Mucosa of gallbladder (tissue), 1 donor: ENCODE measurements at places on chromosomes 2 and 18. TPM values are rescaled to one million over a fixed set of nuclear protein-coding genes. Genes with fewer than 3 reads are reported as not detected.

DNA sequence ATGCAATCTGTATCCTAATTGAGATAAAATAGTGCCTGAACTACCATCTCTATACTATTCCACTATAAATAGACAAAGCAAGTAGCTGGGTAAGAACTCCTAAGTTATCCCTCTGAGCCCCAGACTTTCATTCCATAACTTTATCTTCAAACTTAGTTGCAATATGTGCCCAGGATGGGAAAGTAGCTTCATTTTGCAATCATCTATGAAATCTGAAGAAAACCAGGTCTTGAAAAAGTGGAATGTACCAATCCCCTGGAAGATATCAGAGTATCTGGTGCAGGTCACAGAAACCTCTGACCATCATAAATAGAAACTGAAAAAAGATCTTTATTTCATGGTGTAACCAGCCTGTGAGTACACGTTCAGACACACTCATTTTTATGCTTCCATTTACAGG, 78.1 kb upstream of the TMEM178A start:
- DNase-seq: no peak

DNA sequence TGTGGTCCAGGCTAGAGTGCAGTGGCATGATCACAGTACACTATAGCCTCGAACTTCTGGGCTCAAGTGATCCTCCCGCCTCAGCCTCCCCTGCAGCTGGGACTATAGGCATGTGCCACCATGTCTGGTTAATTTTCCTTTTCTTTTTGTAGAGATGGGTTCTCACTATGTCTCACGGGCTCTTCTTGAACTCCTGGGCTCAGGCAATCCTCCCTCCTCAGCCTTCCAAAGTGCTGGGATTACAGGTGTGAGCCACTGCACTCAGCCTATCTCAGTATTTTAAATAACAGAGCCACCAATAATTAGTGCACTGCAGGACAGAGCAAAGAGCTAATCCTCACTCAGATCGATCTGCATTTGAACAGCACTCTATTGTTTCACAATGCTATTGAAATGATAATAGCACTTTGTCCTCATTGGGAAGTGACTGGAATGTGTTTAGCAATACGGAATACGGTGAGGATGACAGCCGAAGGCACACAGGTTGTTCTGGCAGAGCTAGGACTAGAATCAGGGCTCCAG, 335.9 kb downstream of the DLGAP1 start:
- no peak for DNase-seq

DNA sequence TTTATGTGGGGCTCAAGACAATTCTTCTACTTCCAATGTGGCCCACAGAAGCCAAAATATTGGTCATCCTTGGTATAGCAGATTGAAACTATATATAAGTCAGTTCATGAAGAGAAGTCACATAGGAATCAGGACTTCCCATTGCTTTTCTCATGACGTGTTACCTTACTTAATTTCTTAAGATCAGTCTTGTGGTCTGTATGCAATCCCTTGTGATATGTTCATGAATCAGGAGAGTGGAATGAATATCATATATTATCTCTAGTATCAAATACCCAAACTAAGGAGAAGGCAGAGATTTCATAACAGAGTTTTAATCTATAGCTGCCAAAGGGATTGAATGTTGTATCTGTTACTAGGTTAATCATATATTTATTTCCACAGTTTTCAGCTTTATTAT, 1390.4 kb downstream of the SUCLG1 start:
- DNase-seq: no peak

DNA sequence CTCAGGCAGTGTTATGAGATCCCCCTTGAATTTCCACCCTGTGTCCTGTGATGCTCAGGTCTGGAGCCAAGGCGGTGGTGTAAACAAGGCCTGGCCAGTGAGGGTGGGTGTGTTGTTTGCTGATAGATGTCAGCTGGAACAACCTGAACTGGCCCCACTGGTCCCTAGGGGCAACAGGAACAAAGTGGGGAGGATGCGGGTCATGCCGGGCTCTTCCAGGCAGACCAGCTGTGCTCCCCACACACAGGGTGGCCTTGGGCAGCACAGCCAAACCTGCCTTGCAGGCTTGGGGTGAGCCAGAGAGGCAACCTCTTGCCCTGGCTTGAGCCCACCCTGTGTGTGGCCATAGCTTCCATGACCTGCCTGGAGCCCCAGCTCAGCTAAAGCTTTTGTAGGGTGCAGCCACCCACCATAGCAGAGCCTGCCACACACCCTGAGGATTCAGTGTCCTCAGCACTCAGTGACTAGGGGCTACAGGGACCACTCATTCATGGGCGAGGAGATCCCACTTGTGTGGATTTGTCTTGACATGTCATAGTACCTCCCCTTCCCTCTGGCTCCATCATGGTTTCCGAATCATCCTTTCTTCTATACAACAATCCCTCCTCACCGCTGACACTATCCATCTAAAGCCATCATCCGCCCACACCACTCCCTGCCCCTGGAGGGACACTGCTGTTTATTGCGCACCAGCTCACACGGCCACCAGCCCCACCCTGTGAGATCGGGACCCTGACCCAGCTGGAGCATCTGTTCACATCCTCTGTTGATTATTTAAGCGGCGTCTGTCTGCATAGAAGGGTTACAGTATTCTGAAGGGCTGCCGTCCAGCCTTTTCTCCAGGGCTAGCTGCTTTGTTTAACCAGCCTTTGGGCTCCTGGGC, 268.8 kb downstream of the CYP26B1 start:
- DNase-seq: no peak

DNA sequence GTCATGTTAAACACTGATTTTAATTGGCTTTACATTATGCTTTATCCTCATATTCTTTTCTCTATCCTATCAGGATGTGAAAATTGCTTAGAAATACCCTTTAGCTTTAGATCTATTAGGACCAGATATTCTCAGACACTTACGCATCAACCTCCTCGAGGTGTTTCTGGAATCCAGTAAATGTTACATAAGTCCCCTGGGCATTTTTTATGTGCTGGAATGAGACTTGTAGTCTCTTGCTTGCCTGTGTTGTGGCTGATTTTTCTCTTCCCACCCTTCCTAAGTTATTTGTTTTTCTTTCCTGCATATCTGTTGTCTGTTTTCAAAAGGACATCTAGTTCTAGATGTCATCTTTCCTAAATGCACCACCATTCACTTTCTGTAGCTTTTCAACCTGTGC, 197.1 kb downstream of the CCDC85A start:
- no peak for DNase-seq

- no peak for DNase-seq
Measured at GRCh38 chr2:54052825-54053718, 62.3 kb upstream of the ACYP2 start.

DNA sequence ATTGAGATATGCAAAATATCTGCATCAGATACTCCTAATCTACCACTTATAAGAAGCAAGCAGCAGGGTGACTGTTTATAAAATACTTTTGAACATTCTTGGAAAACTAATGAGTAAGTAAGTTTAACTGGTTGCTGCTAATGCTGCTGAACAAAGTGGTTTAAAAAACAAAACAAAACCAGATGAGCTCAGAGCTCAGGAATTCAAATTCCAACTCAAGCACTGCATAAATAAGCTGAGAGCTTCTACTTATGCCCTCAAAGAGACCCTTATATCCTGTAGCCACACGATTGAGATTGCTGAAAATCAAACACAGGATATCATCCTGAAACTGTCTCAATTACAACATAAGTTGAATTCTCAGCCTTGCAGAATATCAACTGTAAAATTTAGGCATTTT, 62.3 kb upstream of the NYAP2 start:
- DNase-seq: no peak

- DNase-seq: no peak
Measured at GRCh38 chr2:237282568-237283128, 131.3 kb downstream of the COL6A3 start.

- DNase-seq: no peak
Measured at GRCh38 chr2:27552941-27553340, 29.9 kb upstream of the ZNF512 start.

DNA sequence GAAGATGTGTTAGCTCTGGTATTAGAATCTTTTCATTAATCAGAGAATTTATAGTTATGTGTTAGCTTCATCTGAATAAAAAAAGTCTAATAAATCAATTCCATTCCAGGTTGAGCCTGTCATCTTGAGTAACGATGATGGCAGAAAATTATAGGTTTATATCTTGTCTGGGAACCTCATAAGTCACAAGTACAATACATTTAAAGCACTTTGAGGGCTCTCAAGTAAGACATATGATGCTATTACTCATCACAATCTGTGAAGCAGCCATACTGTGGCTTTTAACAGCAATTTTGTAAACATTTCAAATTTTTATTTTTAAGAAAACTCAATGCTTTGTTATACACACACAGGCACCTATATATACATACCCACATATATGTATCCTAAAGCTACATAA, 484.1 kb upstream of the VRK2 start:
- DNase-seq: no peak

GRCh38 chr2:136351684-136352083, 233.7 kb upstream of the CXCR4 start:
- DNase-seq: no peak

- peak; percentile 16 for DNase-seq
Measured at GRCh38 chr2:188132385-188132784, 159.3 kb upstream of the GULP1 start.

DNA sequence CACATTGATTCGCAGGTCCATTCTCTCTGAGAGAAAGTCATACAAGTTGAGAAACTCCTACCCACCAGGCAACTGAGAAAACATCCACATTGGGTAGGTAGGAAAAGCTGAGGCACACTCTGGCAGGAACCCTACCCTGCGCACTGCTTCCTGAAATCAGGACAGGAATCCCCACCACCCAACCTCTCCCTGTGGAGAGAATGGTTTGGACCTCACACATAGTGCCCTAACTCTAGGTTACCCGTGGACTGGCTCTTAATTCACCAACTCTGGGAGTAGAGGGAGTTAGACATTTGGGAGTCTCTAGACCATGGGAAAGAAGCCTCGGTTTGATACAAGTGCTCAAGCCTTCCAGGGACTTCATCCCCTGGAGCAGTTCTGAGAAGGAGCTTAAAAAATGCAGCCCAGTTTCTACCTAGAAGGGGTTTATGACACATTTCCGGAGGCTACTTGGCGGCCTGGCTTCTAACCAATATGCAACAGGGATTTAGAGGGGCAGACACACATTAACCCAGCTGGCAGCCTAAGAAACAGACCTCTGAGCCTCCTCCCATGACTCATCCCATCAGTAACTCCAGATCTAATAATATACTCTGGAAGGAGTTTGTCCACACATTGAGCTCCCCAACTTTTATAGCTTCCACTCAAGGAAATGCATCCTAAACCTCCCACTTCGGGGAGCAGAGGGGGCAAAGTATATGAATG, 136.7 kb downstream of the EML6 start:
- no peak for DNase-seq

GRCh38 chr18:59696311-59697235, 650 bp downstream of the CCBE1 start:
- no peak for DNase-seq

- no peak for DNase-seq
Measured at GRCh38 chr2:70607121-70607561, 53.5 kb upstream of the TGFA start.

GRCh38 chr2:219294356-219295351, 14.5 kb downstream of the PTPRN start:
- DNase-seq: peak; percentile 90

The SGPP2 gene
- 44.8 TPM for total RNA-seq

The DLX2 gene
- 0.14 TPM for total RNA-seq

The WNT10A gene
- total RNA-seq: 0.12 TPM

The SLC39A10 gene
- 28.3 TPM for total RNA-seq

The CHRNG gene
- total RNA-seq: not detected

The DCDC2C gene
- total RNA-seq: 0.14 TPM

The RTP5 gene
- total RNA-seq: not detected
